ENCODE measurements at places on chromosomes 6 and 20.

GRCh38 chr6:90460051-90460450 is 126.8 kb downstream of the MAP3K7 start:
- no peak for DNase-seq

GRCh38 chr20:57638895-57639236 is 18.6 kb upstream of the ZBP1 start:
- DNase-seq: no peak

- DNase-seq: no peak
These were observed 4.7 kb downstream of the ADGRF5 start for GRCh38 chr6:46917002-46917545.

DNA sequence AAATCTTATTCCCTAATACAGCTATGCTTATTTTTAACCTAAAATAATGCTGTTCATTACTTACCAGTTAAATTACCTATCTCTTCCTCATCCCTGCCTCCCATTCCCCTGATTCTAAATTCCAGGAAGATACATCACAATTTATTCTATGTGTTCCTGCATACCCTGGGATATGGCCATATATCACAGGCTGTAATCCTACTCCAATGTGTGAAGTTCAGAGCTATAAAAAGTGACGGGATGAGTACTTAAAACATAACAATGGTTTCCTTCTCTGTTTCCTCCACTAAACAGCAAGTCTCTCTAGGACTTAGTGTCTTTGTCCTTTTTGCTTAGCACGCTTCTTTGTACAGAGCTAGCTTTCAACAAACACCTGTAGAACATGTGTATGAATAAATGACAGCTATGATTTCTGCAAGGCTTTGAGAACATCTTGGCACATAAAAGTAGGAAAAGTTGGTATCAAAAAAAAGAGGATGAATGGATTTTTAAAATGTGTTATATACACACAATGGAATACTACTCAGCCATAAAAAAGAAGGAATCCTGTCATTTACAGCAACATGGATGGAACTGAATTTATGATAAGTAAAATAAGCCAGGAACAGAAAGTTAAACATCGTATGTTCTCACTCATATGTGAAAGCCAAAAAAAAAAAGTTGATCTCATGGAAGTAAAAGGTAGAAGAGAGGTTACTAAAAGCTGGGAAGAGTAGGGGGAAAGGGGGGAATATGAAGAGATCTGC is 45.8 kb downstream of the SESN1 start:
- no peak for DNase-seq

- DNase-seq: no peak
These were observed 194.1 kb downstream of the ARID1B start for GRCh38 chr6:156971153-156971885.

All from stimulated activated CD4-positive, alpha-beta T cell treated with anti-CD3 and anti-CD28 coated beads, Interleukin-1b, Interleukin-23, amount 100 ng/mL, for 1 hour (primary cell).